Upper lobe of right lung (tissue), 1 donor: ENCODE measurements at places on chromosomes 1 and 21. TPM values are rescaled to one million over a fixed set of nuclear protein-coding genes. Genes with fewer than 3 reads are reported as not detected.

- H3K36me3 ChIP-seq = no peaks in the 10 kb centered on the region
- no peak overlapping the region for H3K4me3 ChIP-seq
- no peak overlapping the region for H3K27ac ChIP-seq
- H3K4me1 ChIP-seq = peaks cover 28% of the 10 kb centered on the region
Observed at GRCh38 chr1:59015708-59016107, 231.9 kb upstream of the JUN start.

DNA sequence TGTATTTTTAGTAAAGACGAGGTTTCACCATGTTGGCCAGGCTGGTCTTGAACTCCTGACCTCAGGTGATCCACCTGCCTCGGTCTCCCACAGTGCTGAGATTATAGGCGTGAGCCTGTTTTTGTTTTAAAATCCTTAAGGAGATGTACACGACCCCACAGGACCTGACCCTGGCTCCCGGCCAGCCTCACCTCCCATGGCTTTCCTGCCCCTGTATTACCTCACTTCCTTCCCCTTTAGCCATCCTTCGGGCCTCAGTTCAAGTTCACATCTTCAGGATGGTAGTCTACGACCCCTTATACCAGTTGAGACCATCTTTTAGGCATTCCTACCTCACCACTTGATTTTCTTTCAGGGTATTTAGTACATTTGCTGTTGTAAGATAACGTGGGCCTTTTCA is 36.3 kb downstream of the TCP10L start:
- H3K4me1 ChIP-seq = no peaks in the 10 kb centered on the region
- H3K4me3 ChIP-seq = no peak overlapping the region
- H3K36me3 ChIP-seq = no peaks in the 10 kb centered on the region

SLAMF9 gene
- not detected for total RNA-seq

DNA sequence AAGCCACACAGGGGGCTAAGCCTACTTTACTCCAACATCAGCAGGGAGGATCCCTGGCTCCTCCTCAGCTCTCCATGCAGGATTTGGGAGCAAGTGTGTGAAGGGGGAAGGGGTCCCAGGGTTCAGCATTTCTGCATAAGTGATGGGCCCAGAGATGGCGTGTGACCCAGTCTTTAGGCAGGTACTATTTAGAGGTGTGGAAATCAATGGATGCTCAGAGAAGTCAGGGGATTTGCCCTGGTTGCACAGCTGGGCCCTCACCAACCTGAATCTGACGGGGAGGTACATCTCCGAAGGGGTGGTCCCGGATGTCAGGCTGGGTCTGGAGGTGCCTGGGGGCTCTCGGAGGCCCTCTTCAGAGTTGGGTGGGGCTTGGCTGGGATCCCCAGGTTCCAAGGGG is 6.9 kb upstream of the TCEA3 start:
- no peaks in the 10 kb centered on the region for H3K4me1 ChIP-seq
- peaks cover 21% of the 10 kb centered on the region for H3K36me3 ChIP-seq
- no peak overlapping the region for H3K27ac ChIP-seq
- no peak for DNase-seq
- no peak overlapping the region for H3K4me3 ChIP-seq

GRCh38 chr21:42672699-42673458 is 19.5 kb downstream of the PDE9A start:
- no peak for DNase-seq
- no peak overlapping the region for H3K4me3 ChIP-seq
- H3K27me3 ChIP-seq = no peaks in the 10 kb centered on the region
- H3K27ac ChIP-seq = no peak overlapping the region
